ENCODE measurements at places on chromosomes 6 and 20. TPM values are rescaled to one million over a fixed set of nuclear protein-coding genes. Genes with fewer than 3 reads are reported as not detected.

- no peaks in the 10 kb centered on the region for H3K36me3 ChIP-seq
- H3K4me1 ChIP-seq = peaks cover 20% of the 10 kb centered on the region
- H3K27ac ChIP-seq = peak overlapping the region; percentile 85
- peak; percentile 95 for DNase-seq
- H3K27me3 ChIP-seq = no peaks in the 10 kb centered on the region
These were observed 2.8 kb upstream of the PHF20 start for GRCh38 chr20:35768731-35769664.

SPATA25 gene
- 3.6 TPM for total RNA-seq

DNA sequence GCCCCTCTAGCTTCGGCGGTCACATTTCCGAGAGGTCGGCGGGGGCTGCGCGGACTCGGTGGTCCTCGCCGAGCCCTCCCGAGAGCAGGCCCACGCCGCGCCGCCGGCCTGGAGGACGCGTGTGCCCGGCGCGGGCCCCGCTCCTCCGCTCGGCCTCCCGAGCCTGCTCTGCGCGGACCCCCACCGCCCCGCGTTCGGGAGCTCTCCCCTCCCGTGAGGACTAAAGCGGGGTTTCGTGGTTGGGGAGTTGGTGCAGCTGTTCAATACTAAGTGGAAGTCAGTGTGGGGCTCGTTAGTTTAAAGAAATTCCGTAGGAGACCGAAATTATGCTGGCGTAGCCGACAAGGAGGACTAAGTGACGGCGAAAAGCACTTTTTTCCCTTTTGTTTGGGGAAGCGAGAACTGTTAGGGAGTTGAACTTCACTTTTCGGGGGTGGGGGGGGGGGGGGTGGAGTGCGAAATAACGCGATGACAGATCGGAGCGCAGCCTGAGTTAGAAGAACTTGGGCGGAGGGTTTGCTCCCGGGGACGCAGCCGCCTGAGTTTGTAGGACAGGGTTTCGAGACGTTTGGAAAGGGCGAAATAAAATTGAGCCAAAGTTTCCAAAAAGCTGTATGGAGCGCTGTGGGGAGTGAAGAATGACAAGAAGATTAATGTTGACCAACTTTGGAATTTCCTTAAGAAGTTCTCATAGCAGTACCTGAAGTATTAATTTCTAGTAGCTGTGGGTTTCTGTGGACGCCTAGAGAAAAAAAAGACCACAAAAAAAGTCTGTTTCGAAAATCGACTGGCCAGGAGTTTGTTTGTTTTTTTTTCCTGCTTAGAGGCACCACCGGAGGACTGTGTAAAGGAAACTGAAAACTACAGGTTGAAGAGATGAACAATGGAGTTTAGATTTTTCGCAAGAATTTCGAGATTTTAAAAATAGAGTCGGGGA, 1.4 kb downstream of the QKI start:
- DNase-seq = peak; percentile 70
- H3K27me3 ChIP-seq = no peaks in the 10 kb centered on the region
- no peaks in the 10 kb centered on the region for H3K36me3 ChIP-seq

GRCh38 chr6:126919947-126920346, 198.5 kb upstream of the RSPO3 start:
- H3K27me3 ChIP-seq = no peaks in the 10 kb centered on the region
- H3K27ac ChIP-seq = peak overlapping the region; percentile 37
- H3K4me1 ChIP-seq = peaks cover 3% of the 10 kb centered on the region
- DNase-seq = peak; percentile 95
- no peaks in the 10 kb centered on the region for H3K36me3 ChIP-seq

CLPSL2 gene
- total RNA-seq = not detected

SALL4 gene
- 0.51 TPM for total RNA-seq

- H3K27ac ChIP-seq = no peak overlapping the region
- H3K4me1 ChIP-seq = peaks cover 10% of the 10 kb centered on the region
- peaks cover 3% of the 10 kb centered on the region for H3K36me3 ChIP-seq
- H3K4me3 ChIP-seq = no peak overlapping the region
- no peak for DNase-seq
These were observed 8.5 kb downstream of the BAG2 start for GRCh38 chr6:57180596-57180995.

EYA2 gene
- total RNA-seq = 1.7 TPM

DNA sequence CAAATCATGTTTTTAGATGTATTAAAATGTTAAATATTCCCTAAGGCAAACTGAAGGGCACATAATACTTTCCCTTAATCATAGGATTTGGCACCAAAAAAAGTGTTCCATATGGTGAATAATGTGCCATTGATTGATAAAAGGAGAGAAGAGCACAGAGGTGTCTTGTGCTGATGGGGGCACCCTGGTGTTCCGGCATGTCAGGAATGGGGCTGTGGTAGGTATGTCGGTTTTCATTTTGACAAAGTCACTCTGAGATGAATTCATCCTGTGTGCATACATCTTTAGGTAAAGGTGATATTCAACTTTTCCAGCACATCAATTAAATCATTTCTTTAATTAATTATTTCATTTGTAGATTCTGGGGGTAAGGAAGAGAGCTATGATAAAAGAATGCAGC, 36.8 kb downstream of the CENPW start:
- no peak overlapping the region for H3K4me3 ChIP-seq
- no peak for DNase-seq
- no peak overlapping the region for H3K27ac ChIP-seq
- H3K36me3 ChIP-seq = no peaks in the 10 kb centered on the region
- H3K27me3 ChIP-seq = no peaks in the 10 kb centered on the region
- H3K4me1 ChIP-seq = no peaks in the 10 kb centered on the region

DNA sequence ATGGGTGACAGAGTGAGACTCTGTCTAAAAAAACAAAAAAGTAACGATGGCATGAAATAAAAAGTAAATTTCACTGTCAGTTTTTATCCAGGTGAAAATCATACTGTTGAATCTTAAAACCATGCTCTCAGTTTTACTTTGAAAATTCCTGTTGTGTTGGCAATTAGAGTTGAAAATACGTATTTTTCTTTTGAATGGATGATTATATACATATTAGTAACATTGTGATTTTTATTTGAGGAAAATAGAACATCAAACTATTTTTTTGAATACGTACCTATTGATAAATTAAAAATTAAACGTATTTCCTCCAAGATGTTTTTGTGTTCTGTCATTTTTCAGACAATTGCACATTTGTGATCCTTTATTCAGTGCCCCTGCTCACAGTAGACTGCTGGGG, 14.7 kb downstream of the CEP43 start:
- no peak for DNase-seq
- no peak overlapping the region for H3K4me3 ChIP-seq
- H3K36me3 ChIP-seq = peaks cover 4% of the 10 kb centered on the region
- no peaks in the 10 kb centered on the region for H3K27me3 ChIP-seq

- H3K4me3 ChIP-seq = no peak overlapping the region
- DNase-seq = no peak
- H3K27me3 ChIP-seq = no peaks in the 10 kb centered on the region
- H3K36me3 ChIP-seq = no peaks in the 10 kb centered on the region
These were observed 113.2 kb downstream of the FAM83B start for GRCh38 chr6:54959820-54960219.

- H3K4me3 ChIP-seq = no peak overlapping the region
- no peak for DNase-seq
- no peaks in the 10 kb centered on the region for H3K4me1 ChIP-seq
- no peaks in the 10 kb centered on the region for H3K36me3 ChIP-seq
- no peak overlapping the region for H3K27ac ChIP-seq
These were observed 2.1 kb downstream of the WFDC8 start for GRCh38 chr20:45576995-45577394.

- H3K27me3 ChIP-seq = no peaks in the 10 kb centered on the region
- no peaks in the 10 kb centered on the region for H3K4me1 ChIP-seq
- H3K27ac ChIP-seq = no peak overlapping the region
- H3K36me3 ChIP-seq = no peaks in the 10 kb centered on the region
These were observed 318.5 kb downstream of the QKI start for GRCh38 chr6:163733061-163733460.

DNA sequence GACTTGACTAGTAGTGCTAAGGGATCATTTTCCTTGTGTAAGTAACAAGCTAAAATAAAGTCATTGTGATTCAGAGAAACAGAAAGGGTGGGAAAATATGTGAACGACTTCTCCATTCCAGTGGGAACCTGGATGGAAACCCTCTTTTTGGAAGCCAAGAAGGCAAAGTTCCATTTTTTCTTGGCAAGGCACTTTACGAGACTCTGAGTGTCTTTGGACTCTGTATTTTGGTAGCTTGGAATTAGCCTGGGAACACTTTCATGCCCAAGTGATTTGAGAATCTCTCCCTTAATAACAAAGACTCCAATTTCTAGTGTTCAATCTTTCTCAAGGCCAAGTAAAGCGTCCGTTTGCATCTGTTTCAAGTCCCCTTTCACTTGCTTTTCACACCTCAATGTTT, 100.5 kb upstream of the SASH1 start:
- no peak for DNase-seq
- no peaks in the 10 kb centered on the region for H3K36me3 ChIP-seq
- H3K4me3 ChIP-seq = no peak overlapping the region
- no peaks in the 10 kb centered on the region for H3K4me1 ChIP-seq
- no peaks in the 10 kb centered on the region for H3K27me3 ChIP-seq

FAM83B gene
- total RNA-seq = under 0.01 TPM

DNA sequence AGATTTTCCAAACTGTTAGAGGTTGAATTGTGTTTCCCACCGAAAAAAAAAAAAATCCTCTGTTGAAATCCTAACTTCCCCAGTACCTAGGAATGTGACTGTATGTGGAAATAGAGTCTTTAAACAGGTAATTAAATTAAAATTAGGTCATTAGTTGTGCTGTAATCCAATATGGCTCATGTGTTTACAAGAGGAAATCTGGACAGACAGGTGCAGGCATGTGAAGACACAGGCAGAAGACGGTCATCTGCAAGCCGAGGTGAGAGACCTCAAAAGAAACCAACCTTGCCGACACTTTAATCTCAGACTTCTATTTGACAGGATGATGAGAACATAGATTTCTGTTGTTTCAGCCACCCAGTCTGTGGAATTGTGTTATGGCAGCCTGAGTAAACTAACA, 28.6 kb upstream of the EZR start:
- H3K4me1 ChIP-seq = peaks cover 7% of the 10 kb centered on the region
- no peak overlapping the region for H3K27ac ChIP-seq
- no peaks in the 10 kb centered on the region for H3K27me3 ChIP-seq
- no peak for DNase-seq
- no peak overlapping the region for H3K4me3 ChIP-seq

- no peaks in the 10 kb centered on the region for H3K36me3 ChIP-seq
- no peak for DNase-seq
- H3K4me3 ChIP-seq = no peak overlapping the region
- no peak overlapping the region for H3K27ac ChIP-seq
These were observed 23.6 kb downstream of the CEP57L1 start for GRCh38 chr6:109118871-109119354.

CYP39A1 gene
- 3.8 TPM for total RNA-seq

DNA sequence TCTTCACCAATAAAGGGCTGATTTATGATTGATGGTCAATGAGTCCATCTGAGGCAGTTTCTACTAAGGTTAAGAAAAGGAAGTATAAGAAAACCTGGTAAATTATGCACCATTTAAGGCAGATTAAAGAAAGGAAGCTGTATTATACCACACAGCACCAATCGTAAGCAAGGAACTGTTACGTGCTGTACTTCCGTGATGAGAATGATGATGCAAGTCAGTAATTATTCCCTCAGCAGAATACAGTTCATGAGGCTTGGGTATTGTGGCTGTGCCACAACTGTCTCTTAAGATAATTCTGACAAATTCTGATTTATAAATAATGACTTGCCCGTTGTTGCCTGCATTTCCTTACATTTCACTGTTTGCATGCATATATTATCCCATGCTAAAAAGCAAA, 699.0 kb downstream of the HDGFL1 start:
- DNase-seq = no peak
- no peaks in the 10 kb centered on the region for H3K36me3 ChIP-seq
- no peak overlapping the region for H3K27ac ChIP-seq
- no peaks in the 10 kb centered on the region for H3K4me1 ChIP-seq

TOX2 gene
- 4.4 TPM for total RNA-seq

DNA sequence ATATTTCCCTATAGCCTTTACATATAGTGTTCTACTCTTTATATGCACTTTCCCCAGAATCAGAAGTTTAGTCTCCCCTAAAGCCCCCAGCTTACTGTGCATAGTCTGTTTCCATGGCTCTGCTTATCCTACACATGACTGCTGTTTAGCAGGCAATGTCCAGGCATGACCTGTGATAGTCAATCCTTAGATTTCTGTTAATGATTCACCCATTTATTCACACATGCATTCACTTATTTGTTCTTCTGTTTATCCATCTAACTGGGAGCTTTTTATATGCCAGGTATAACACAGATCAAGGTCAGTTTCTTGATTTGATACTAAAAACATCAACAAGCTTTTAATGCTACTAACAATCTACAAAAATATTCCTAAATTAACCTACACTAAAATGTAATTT, 300.8 kb downstream of the PHF3 start:
- H3K36me3 ChIP-seq = no peaks in the 10 kb centered on the region
- H3K27ac ChIP-seq = no peak overlapping the region
- H3K4me1 ChIP-seq = no peaks in the 10 kb centered on the region
- no peaks in the 10 kb centered on the region for H3K27me3 ChIP-seq
- no peak overlapping the region for H3K4me3 ChIP-seq
- DNase-seq = no peak

DNA sequence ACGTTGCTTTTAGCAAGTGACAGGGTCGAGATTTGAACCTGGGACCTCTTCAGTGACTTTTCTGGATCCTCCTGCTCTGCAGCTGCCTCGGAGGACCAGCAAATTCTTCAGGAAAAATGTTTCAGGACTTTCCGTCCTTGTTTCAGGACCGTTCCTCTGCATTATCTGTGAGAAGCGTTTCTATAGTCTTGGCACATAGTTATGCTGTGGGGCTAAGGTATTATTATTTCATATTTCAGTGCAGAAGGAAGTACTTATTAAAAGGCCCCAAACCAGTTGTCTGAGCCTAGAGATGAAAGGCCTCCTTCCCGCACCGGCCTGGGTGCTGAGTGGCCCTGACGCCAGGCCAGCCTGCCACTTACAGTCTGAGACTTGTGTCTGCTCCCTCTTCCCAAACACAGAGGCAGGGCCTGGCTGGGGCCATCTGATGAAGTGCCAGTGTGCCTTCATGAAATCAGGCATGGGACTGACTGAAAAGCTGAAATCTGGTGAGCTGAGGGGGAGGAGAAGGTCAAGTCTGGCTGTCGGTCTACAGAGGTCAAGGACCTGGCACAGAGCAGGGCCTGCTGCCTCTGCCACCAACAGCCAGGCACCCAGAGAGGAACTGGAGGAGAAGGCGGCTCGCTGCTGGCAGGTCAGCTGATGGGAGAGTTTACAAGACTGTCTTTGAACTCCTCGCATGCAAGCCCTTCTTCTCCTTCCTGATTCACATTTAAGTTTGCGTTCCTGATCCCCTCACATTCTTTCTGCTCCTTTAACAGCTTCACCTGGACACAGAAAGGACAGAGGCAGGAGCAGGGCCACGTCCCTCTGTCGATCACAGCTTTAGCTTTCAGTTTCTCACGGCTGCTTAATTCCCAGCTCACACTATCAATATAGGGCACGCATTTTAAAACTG, 8.9 kb upstream of the QKI start:
- peak; percentile 30 for DNase-seq
- H3K27me3 ChIP-seq = no peaks in the 10 kb centered on the region
- peaks cover 2% of the 10 kb centered on the region for H3K4me1 ChIP-seq
- peak overlapping the region; percentile 11 for H3K27ac ChIP-seq
- peak overlapping the region; percentile 12 for H3K4me3 ChIP-seq

All from fibroblast of lung (primary cell).